ENCODE measurements at places on chromosomes 13 and 19. TPM values are rescaled to one million over a fixed set of nuclear protein-coding genes. Genes with fewer than 3 reads are reported as not detected.

S1PR4 gene
- not detected for polyA plus RNA-seq

ACER1 gene
- 0.35 TPM for polyA plus RNA-seq

SULT2B1 gene
- polyA plus RNA-seq, result 0.10 TPM

SHISA7 gene
- polyA plus RNA-seq, result not detected

MAB21L1 gene
- 1.0 TPM for polyA plus RNA-seq

IGLON5 gene
- 0.13 TPM for polyA plus RNA-seq

PSG1 gene
- 0.27 TPM for polyA plus RNA-seq

INSL3 gene
- polyA plus RNA-seq, result 121 TPM

ATP4A gene
- 0.02 TPM for polyA plus RNA-seq

FFAR2 gene
- 0.47 TPM for polyA plus RNA-seq

RUBCNL gene
- polyA plus RNA-seq, result 0.57 TPM

TMPRSS9 gene
- polyA plus RNA-seq, result 0.05 TPM

GPC5 gene
- 0.75 TPM for polyA plus RNA-seq

C1QTNF9B gene
- 0.52 TPM for polyA plus RNA-seq

ZNF471 gene
- polyA plus RNA-seq, result 10.0 TPM

ACTL9 gene
- polyA plus RNA-seq, result not detected

ZNF429 gene
- 12.8 TPM for polyA plus RNA-seq

MATK gene
- 0.25 TPM for polyA plus RNA-seq

CYP4F2 gene
- not detected for polyA plus RNA-seq

RFPL4AL1 gene
- not detected for polyA plus RNA-seq

MARCHF2 gene
- 13.8 TPM for polyA plus RNA-seq

CGB8 gene
- polyA plus RNA-seq, result not detected
